ENCODE measurements at places on chromosomes 13 and 19.

- DNase-seq: no peak
Measured at GRCh38 chr13:40275636-40276035, 390.8 kb downstream of the FOXO1 start.

- DNase-seq: no peak
Measured at GRCh38 chr19:1914826-1915341, 9.7 kb downstream of the ADAT3 start.

- DNase-seq: no peak
Measured at GRCh38 chr13:61258185-61258584, 157.5 kb downstream of the PCDH20 start.

DNA sequence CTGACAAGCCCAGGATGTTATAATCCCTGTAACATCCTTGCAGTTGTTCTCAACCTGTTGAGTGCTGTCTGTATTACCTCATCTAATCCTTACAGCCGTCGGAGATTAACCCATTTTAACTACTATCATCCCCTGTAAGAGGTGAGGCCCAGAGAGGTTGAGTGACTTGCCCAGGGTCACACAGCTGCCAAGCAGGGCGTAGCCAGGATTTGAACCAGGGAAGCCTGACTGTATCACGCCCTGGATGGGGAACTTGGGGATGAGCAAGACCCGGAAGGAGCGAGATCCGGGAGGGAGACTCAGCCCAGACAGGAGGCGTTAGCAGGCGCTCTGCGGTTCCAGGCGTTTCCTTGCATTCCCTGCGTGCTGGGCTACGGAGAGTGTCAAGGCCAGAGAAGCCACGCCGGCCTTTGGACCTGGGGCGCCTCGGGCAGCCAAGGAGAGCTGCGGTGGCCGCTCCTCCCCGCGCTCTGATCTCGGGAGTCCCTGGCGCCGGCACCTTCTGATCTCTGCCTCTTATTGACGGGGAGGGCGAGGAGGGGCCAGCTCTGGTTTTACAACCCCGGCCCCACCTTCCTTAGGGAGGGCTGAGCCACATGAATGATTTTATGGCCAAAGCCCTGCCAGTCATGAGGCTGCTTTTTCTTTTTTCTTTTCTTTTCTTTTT, 6.2 kb downstream of the SULT2B1 start:
- peak; percentile 79 for DNase-seq

- no peak for DNase-seq
Measured at GRCh38 chr19:19502808-19503602, 12.3 kb downstream of the TSSK6 start.

Measured in nephron progenitor cell (in vitro differentiated cells).